ENCODE measurements at places on chromosomes 13 and 19.

GRCh38 chr19:15276620-15277215 lies 44.5 kb upstream of the EPHX3 start:
- no peak for DNase-seq

GRCh38 chr13:103199380-103200088 lies 133.3 kb upstream of the SLC10A2 start:
- no peak for DNase-seq

GRCh38 chr19:9586764-9587163 lies 2.5 kb upstream of the ZNF121 start:
- DNase-seq: peak; percentile 72

GRCh38 chr19:54229146-54229545 lies 6.3 kb upstream of the LILRB3 start:
- DNase-seq: no peak

DNA sequence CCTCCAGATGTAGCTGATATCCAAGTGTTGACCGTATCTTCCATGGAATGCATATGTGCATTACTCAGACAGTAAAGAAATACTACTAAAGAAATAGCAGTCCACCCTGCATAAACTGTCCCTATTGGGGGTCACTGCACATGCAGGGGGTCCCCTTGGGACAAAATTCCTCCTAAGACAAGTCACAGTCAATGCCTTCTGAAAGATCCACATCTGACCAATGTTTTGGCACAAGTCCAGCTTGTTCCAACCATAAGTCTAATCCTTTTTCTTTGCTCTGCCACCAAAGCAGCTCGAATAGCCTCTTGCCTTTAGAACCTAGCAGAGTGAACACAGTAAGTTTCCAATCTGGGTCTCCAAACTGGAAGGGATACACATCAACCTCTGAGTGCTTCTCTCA lies 87.9 kb downstream of the DIAPH3 start:
- DNase-seq: no peak

DNA sequence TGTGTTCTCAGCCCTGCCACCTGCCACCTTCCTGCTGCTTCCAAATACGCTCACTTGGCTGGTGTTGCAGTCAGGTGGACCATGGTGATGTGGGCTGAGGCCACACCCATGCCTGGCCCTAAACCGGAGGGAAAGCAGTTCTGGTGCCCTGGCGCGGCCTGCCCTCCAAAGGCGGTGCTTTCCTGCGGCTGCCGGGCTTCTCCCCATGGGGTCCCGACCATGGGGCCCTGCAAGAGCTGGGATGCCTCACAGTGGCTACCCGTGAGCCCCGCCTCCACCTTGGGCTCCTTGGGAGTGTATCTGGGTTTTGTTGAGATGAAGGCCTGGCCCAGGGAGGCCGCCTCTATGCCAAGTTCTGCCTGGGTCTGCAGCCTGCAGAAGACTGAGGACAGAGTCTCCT lies 73.7 kb downstream of the ERICH6B start:
- no peak for DNase-seq

DNA sequence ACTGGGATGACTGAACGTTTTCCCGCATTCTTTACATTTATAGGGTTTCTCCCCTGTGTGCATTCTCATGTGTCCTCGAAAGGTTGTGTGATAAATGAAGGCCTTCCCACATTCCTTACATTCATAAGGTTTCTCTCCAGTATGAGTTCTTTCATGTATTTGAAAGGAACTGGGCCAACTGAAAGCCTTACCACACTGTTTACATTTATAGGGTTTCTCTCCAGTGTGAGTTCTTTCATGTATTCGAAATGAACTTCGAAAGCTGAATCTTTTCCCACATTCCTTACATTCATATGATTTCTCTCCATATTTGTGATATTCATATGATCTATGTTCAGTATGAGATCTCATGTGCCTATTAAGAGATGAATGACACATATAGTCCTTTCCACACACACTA lies 19.4 kb downstream of the ZNF709 start:
- no peak for DNase-seq

DNA sequence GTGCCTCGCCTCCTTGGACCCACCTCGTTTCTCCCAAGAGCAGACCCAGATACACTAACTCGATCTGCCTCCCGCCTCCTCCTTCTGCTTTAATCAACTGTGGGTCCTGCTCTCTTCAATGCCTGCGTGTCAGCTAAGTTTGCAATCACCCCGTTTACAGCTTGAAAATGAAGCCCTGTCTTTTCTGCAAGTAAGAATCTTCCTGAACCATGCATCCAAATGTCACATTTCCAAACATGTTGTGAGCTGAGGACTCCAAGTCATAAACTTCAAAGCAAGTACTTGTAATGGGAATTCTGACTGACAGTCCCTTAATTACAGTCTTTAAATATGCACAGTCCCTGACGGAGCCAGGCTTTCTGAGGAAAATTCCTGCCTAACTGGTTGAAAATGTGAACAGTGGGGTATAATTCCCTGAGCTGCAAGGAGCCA lies 154.9 kb upstream of the UQCRFS1 start:
- no peak for DNase-seq

- DNase-seq: no peak
Measured at GRCh38 chr19:17790059-17790780, 4.7 kb upstream of the B3GNT3 start.

DNA sequence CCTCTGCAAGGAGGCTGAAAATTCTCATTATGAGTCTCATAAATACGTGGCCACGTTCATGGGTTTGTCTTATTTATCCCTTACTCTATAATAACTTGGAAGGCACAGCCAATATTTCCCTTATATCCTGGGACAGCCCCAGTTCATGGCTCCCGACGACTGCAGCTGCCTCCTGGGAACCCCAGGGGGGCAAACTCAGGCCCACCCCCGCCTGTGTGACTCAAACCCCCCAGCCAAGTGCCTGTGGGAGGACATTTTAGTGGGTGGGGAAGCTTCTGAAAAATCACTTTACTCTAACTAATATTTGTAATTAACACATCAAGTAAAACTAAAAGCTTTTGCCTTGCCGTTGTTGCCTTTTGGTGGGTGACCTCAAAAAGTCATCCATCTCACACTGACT lies 14.3 kb downstream of the RASA3 start:
- DNase-seq: no peak
